ENCODE measurements at places on chromosomes 4 and X.

- DNase-seq: no peak
Measured at GRCh38 chrX:118496763-118497079, 1.1 kb downstream of the DOCK11 start.

DNA sequence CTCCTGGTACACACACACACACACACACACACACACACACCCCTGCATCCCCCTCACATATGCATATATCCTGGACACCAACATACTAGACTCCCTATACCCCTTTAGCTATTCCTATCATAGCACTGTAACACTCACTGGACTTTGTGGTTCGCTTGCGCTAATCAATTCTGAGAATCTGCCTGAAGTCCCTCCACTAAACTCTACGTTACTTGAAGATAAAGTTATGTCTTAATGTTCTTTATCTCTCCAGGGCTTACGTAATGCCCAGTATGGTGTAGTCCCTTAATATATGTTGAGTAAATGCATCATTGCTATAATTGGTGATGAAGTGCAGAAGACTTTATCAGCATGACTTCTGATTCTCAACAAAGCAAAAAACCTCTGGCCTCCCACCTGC lies 32.3 kb downstream of the PTCHD1 start:
- no peak for DNase-seq

DNA sequence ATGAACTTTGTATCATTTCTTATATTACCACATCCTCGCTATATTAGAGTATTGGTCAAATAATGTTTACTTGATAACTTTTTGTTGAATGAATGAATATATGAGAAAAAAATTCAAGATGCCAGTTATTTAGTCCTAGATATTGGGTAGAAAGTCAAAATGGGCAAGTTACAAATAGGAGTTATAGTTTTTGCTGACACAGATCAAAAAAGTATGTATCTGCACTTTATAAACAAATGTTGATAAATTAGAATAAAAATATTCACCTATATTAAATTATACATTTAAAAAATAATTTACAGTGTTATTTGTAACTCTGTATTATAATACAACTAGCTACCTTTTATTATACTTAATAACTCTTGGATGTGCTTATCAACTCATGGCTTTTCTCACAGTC lies 57.8 kb upstream of the NDST4 start:
- DNase-seq: no peak

GRCh38 chr4:33551244-33551643 lies 2693.1 kb downstream of the ARAP2 start:
- no peak for DNase-seq

DNA sequence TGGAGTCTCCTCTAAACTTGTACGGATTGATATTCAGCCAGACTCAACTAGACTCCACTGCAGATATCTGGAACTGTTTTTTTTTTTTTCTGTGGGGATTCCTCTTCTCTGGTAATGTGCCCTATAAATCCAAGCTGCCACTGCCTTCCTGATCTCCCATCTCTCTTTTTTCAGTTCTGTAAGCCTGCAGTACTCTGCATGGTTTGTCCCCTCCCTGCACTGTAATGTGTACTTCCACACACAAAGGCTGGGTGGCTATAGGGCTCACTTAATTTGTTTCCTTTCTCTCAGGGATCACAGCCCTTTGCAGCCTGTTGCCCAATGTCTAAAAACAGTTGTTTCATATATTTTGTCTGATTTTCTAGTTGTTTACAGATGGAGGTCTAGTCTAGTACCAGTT lies 84.7 kb upstream of the RPA4 start:
- DNase-seq: no peak

DNA sequence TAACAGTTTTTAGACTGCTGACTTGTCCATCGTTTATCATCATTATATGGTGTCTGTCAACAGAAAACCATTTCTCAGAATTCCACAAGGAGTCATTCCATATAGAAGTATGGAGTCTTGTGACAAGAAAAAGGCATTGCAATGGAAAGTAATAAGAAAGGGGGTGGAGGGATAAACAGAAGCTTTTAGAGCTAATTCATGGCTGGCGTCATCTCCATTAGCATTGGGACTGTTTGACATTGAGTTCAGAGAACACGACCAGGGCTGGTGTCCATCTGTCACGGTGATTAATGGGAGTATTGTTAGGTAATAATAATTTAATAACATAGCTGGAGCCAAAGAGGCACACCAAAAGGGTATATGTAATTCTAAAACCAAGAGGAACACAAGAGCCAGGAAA lies 101.9 kb upstream of the SFRP2 start:
- no peak for DNase-seq

DNA sequence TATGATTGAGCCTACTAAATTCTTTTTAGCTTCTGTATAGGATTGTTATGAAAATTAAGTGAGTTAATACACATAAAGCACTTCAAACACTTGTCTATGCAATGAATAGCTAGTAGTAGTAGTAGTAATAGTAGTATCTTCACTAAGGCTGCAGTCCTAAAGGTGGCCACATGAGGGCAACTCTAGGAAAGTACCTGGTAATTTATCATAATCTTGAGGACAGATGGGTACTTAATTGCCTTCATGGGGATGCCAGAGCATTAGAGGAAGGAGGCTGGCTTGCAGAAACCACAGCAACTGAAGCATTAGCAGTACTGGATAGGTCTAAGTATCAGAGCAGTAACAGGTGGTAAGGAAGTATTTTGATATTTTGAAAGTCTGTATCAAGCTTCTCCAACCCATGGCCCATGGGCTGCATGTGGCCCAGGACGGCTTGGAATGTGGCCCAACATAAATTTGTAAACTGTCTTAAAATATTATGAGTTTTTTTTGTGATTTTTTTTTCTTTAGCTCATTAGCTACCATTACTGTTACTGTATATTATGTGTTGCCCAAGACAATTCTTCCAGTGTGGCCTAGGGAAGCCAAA lies 17.3 kb downstream of the NIPAL1 start:
- DNase-seq: no peak

DNA sequence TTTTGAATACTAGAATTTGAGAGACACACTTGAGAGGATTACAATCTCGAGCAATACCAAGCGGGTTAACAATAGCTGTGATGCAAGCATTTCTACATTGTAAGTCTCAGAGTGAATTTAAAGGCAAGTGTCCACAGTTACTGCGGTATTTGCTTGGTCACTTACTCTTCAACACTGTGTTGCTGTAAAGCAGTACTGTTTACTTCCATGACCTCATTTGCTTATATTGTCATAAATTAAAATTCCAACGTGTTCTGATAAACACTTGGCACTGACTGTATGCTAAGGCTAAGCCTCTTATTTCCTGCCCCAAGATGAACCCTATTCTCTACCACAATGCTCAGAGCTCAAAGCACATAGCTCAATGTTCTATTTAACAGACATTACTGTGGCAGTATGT lies 11.1 kb downstream of the EXOC1L start:
- DNase-seq: no peak

DNA sequence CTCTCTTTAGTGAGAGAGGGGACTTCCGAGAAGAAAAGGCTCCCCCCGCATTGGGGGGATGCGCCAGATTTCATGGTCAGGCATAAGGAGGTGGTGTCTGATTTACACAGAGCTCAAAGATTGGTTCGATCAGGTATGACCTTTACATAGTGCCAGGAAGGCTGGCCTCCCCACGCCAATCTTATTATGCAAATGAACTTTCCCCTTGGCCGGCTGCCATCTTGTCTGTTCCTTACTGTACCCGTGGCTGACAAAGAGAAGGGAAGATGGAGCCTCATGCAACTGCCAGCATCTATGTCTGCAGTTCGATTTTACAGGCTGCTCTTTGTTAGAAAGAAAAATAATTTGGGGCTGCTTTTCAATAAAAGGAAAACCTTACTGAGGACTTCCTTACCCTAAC lies 197.2 kb downstream of the GPM6A start:
- DNase-seq: no peak

- no peak for DNase-seq
Measured at GRCh38 chrX:72271812-72272211, 5.2 kb downstream of the RPS4X start.

- no peak for DNase-seq
Measured at GRCh38 chr4:19971829-19972228, 279.9 kb upstream of the SLIT2 start.

- DNase-seq: no peak
Measured at GRCh38 chr4:153065276-153065675, 129.2 kb downstream of the FHDC1 start.

DNA sequence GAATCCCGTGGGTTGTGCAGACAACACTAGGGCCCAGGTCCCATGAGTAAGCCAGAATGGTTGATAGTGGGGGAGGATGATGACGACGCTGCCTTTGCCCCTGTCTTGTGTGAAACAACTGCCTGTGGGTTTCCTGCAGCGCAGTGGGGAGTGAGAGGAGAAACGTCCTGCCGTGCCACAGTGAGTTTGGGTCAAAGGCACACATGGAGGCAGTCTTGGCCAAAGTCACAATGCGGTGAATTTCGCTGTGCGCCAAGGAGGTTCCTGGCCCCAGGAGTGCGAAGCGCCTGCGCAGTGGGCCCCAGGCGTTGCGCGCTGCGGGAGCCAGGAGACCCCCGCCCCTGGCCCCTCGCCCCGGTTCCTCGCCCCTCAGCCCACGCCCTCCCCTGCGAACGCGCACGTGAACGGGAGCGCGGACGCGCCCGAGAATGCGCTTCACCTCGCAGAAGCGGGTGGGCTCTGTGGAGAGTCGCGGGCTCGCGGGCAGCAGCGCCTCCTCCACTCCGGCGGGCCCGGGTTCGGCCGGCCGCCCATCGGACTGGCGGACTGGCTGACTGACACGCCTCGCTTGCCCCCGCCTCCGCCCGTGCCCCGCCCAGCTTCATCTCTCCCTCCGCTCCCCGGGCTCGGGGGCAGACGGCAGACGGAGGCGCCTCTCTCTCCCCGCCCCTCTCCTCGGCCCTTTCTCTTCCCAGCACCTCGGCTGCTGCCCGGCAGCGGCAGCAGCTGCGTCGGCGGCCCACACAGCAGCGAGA lies at the start of gene NUDT10:
Gene NUDT10 (plus strand): TSS at position 635 of the 755 bp plus-strand sequence. CDS start 144 bp downstream, outside the sequence.
- DNase-seq: no peak

GRCh38 chr4:3644849-3645627 lies 112.8 kb upstream of the LRPAP1 start:
- DNase-seq: peak; percentile 22

DNA sequence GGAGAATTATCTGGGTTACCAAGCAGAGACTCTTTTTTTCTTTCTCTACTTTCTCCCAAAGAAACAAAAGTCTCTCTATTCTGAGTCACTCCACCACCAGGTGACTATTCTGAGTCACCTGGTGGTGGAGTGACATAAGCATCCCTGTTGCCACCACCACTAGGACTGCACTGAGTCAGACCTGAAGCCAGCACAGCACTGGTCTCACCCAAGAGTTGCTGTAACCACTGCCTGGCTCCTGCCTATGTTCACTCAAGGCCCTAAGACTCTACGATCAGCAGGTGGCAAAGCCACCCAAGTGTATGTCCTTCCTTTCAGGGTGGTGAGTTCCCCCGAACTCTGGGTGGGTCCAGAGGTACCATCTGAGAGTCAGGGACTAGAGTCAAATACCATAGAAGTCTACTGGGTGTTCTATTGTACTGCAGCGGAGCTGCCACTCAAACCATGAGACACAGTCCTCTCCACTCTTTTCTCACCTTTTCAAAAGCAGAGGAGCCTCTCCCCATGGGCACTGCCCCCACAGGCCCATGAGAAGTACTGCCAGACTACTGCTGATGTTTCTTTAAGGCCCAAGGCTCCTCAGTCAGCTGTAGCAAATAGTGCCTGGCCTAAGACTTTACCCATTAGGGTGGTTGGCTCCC lies 209.6 kb upstream of the IRS4 start:
- no peak for DNase-seq

DNA sequence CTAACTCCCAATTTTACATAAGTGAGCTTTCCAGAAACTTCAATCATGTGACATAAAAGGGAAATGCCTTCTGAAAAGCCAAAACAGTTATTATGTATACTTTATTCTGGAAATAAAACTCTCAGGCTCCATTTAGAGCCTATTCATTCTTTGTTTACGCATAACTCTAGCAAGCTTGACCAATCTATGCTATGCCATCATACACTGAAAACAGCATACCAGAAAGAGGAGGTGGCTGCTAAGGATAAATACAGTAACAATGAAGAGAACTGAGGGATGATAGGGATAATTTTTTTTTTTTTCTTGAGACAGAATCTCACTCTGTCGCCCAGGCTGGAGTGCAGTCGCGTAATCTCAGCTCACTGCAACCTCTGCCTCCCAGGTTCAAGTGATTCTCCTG lies 24.4 kb downstream of the CDKL2 start:
- no peak for DNase-seq

GRCh38 chr4:8760561-8760960 lies 111.1 kb downstream of the HMX1 start:
- DNase-seq: no peak

- DNase-seq: no peak
Measured at GRCh38 chr4:88242144-88242543, 42.2 kb downstream of the PPM1K start.

- no peak for DNase-seq
Measured at GRCh38 chrX:80537096-80537495, 116.8 kb downstream of the TENT5D start.

DNA sequence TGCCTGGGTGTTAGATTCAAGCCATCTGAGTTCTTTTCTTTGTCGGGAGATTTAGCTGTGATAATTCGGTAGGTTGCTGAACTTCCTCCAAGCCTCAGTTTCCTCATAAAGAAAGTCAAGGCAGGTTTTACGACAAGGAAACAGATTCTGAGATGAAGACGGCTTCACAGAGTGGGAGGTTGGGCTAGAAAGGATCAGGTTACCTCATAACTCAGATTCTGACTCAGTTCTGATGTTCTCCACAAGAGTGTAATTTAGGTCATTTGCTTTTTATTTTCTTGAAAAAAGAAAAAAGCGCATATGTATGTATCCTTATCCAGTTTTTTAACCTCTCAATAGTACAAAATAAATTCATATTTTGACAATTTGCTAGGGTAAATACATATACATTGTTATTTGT lies 47.2 kb upstream of the ELOVL6 start:
- no peak for DNase-seq

GRCh38 chrX:112051576-112051975 lies 31.0 kb downstream of the TRPC5 start:
- no peak for DNase-seq

- DNase-seq: peak; percentile 82
Measured at GRCh38 chr4:99234331-99235010, 15.4 kb upstream of the ADH6 start.

GRCh38 chrX:17081968-17082367 lies 135.5 kb downstream of the REPS2 start:
- no peak for DNase-seq

DNA sequence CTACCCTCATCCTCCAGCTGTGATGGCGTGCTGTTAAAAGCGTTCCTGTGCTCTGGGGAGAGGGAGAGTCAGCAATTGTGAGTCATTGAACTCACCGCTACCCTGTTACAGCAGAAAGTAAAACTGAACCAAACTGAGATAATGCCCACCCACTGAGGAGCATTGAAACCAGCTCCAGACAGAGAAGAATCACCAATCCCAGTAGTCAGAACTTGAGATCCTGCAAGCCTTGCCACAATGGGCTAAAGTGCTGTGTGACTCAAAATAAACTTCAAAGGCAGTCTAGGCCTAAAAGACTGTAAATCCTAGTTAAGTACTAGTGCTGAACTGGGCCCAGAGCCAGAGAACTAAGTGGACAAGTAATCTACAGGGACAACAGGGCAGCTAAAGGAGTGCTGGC lies 1394.2 kb upstream of the DIAPH2 start:
- no peak for DNase-seq

Data from BJ (cell line).